Substantia nigra (tissue), 51 donors: ENCODE measurements at places on chromosomes 6 and 20.

- no peak for DNase-seq
Measured at GRCh38 chr6:32622545-32623401, 14.4 kb upstream of the HLA-DQA1 start.

- DNase-seq = no peak
Measured at GRCh38 chr6:74280130-74280692, 584.2 kb downstream of the CD109 start.

- DNase-seq = no peak
Measured at GRCh38 chr20:58703765-58704371, 11.3 kb downstream of the NPEPL1 start.

DNA sequence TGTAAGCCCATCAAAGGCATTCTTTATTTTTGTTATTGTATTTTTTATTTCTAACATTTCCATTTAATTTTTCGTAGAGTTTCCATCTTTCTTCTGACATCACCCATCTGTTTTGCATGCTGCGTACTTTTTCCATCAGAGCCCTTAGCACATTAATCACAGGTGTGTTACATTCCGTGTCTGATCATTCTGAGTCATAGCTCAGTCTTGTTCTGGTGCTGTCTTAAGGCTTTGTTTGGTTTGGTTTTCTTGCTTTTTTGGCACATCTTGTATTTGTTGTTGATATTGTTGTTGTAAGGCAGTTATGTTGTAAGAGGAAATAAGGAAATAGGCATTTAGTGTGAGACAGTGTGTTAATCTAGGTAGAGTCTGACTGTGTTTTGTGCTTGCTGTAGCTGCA is 214.6 kb upstream of the CDH4 start:
- DNase-seq = no peak

DNA sequence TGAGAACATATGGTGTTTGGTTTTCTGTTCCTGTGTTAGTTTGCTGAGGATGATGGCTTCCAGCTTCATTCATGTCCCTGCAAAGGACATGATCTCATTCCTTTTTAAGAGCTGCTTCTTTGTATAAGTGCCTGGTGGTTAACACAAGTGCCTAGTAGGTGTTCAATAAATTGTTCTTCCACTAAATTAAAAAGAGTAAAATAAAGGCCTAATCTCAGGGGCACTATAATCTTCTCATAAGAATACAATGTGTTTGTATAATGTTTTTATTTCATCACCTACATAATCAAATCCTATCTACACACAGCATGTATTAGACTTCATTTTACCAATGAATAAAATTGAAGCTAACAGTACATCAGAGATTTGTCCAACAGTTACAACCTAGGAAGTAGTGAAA is 252.7 kb downstream of the KHDC1L start:
- DNase-seq = no peak

DNA sequence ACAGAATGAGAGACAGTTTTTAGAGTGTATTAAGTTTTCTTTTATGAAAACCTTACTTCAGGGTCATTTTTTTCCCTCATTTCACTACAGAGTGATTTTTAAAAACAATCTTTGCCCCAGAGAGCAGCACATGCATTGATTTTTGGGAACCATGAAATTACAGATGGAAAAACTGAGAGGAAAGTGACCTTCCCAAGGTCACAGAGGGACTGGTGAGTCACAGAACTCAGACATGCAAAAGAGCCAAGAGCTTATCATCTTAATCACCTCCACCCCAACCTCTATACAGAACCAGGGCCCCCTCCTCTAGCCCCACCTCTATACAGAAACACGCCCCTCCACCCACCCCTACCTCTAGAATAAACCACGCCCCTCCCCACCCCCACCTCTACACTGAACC is 10.7 kb downstream of the PXMP4 start:
- DNase-seq = no peak

DNA sequence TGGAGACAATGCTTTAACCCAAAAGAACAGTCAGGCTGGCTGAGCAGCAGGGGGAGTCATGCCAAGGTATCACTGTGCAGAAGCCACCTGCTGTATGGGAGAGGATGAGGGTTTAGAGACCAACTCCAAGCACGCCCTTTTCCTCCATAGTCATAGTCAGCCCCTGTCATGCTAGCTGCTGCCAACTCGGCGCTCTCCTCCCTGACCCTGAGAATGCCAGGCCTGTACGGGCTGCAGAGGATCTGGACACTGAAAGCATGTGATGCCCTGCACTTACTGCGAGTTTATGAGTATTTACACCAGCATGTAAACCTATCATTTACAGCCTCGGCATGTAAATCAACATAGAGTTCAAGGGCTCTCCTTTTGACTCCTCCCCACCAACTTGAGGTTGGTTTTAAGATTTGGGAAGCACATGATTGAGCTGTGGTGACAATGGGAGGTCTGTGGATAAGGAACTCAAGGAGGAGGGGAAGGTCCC is 11.7 kb upstream of the SCUBE3 start:
- no peak for DNase-seq

GRCh38 chr6:33414592-33415271 is 3.2 kb downstream of the CUTA start:
- no peak for DNase-seq

GRCh38 chr20:34302723-34303533 is at the start of gene AHCY:
TSS of gene AHCY (minus strand) at chr20:34303355. CDS start at chr20:34303270, 85 bp downstream.
- peak; percentile 93 for DNase-seq

GRCh38 chr20:35359335-35359950 is 52.3 kb downstream of the UQCC1 start:
- no peak for DNase-seq

DNA sequence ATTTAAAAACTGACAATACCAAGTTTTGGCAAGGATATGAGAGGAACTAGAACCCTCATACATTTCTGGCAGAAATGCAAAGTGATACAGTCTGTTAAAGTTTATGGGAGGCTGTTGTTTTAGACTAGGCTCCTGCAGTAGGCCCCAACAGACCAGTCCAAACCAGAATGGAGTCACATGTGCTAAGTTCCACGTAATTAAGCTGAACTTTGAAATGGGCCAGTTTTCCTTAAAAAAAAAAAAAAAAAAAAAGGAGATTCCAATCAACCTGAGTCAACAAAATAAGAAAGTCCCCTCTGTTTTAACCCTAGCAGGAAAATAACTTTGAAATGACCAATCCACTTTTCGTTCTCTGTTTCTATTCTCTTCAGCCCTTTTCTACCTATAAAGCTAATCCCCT is 26.5 kb downstream of the IL17F start:
- DNase-seq = no peak

DNA sequence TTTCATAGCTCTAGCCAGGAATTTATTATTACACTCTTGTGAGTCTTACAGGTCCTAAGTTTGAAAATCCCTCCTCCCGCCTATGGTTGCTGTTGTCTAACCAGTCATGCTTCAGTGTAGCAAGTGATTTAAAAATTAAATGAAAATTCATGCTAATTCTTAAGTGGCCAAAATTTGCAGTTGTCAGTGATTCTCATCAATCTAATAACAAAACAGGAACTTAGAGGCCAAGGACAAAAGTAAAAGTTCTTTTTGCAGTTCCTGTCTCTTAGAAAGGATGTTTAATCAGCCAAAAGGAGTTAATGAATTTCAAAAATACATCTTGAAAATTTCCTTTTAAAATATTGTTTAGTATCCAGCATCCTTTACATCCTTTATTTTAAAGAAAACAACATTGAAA is 36.3 kb downstream of the VTA1 start:
- DNase-seq = no peak

- no peak for DNase-seq
Measured at GRCh38 chr6:11592294-11592906, 54.9 kb downstream of the TMEM170B start.

- DNase-seq = no peak
Measured at GRCh38 chr6:14130435-14131075, 13.0 kb downstream of the CD83 start.

DNA sequence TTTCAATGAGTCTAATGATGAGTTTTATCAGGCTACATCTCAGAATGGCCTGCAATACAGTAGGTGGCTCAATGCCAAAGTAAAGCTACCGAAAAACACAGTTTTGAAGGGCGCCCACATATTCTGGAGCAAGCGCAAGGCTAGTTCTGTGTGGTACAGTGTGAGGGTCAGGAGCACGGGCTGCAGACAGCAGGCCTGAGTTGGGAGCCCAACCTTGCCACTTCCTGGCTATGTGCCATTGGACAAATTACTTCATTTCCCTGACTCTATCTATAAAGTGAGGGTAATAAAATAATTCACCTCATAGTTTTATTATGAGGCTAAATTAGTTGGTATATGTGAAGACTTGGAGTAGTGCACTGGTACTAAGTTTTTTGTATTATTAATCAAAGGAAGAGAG is 150.7 kb downstream of the OPN5 start:
- DNase-seq = no peak

DNA sequence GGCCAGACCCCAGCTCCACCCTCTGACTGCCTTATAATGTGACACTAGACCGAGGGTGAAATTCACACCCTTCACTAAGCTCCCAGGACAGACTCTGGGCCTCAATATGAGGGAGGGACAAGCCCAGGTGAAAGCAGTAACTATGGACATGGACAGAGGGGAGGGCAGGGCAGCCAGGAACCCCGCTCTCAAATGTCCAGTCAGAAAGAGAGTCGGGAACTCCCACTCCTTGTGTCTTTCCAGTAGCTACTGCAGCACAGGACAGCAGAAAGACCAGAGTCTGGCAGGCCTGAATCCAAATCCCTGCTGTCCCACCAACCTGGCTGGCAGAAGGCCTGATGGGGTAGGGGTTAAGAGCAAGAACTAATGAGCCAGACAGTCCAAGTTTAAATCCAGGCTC is 6.4 kb downstream of the C20orf96 start:
- no peak for DNase-seq
